ENCODE measurements at places on chromosomes 11 and 22. TPM values are rescaled to one million over a fixed set of nuclear protein-coding genes. Genes with fewer than 3 reads are reported as not detected.

The TMEM184B gene
- 56.6 TPM for total RNA-seq

The C22orf42 gene
- total RNA-seq = not detected

The FAM180B gene
- total RNA-seq = not detected

The KCNJ1 gene
- under 0.01 TPM for total RNA-seq

The SLC25A1 gene
- 179 TPM for total RNA-seq
